ENCODE measurements at places on chromosomes 5 and 9.
A peak's percentile ranks its signal among the peaks of the same experiment; 100 is the strongest.

DNA sequence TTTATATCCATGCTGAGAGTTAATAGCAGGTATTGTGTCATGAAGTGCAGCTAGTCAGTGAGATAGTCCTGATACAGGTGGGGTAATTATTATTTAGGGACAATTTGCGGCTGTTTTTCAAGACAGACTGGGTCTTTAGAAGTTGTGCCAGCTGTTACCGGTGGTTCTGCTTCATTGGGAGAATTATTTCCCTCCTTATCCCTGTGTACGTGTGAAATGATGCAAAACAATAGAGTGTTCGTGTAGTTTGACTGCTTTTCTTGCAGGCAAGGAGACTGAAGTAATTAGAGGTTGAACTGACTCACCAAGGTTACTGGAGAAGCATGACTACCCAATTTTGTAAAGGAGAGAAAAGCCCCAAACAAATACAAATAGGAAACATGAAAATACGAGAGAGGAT is 101.7 kb downstream of the ARRDC3 start:
- no peak for DNase-seq

- DNase-seq, result no peak
Measured at GRCh38 chr5:17024686-17025180, 88.6 kb upstream of the MYO10 start.

GRCh38 chr5:108814551-108814950 is 66.9 kb downstream of the FER start:
- DNase-seq, result no peak

DNA sequence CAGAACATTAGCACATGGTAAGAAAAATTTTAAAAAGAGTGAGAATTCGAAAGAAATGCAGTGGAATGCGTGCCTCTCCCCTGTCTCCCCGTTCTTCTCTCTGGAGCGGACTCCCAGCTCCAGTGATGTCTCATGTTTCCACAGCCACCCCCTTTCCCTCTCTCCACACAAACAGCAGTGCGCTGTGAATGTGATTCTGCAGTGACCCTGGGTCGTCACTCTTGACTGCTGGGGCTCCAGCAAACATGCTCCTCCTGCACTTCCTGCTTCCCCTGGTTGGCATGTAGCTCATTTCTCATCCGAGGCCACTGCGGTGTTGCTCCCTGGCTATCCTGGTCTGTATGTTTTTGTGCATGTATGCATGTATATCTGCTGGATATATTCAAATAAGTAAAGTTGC is 13.3 kb downstream of the PHF2 start:
- DNase-seq, result no peak

- DNase-seq, result no peak
Measured at GRCh38 chr9:124284237-124284831, 26.6 kb downstream of the NEK6 start.

GRCh38 chr9:33048054-33048465 is 23.0 kb downstream of the DNAJA1 start:
- DNase-seq, result no peak

GRCh38 chr5:115297031-115297430 is 577 bp upstream of the CCDC112 start:
- DNase-seq, result no peak

- no peak for DNase-seq
Measured at GRCh38 chr5:116492016-116492623, 82.5 kb downstream of the SEMA6A start.

GRCh38 chr5:157303023-157303422 is 37.1 kb downstream of the CYFIP2 start:
- DNase-seq, result no peak

- no peak for DNase-seq
Measured at GRCh38 chr5:88695232-88695631, 187.8 kb downstream of the MEF2C start.

GRCh38 chr9:77848897-77849296 is 182.7 kb downstream of the GNAQ start:
- DNase-seq, result no peak

- no peak for DNase-seq
Measured at GRCh38 chr9:426264-426663, 211.6 kb downstream of the DOCK8 start.

GRCh38 chr5:56838409-56839039 is 23.2 kb downstream of the MAP3K1 start:
- no peak for DNase-seq

- no peak for DNase-seq
Measured at GRCh38 chr5:31671339-31671741, 32.4 kb downstream of the PDZD2 start.

- DNase-seq, result no peak
Measured at GRCh38 chr5:170361116-170361515, 28.1 kb downstream of the KCNMB1 start.

DNA sequence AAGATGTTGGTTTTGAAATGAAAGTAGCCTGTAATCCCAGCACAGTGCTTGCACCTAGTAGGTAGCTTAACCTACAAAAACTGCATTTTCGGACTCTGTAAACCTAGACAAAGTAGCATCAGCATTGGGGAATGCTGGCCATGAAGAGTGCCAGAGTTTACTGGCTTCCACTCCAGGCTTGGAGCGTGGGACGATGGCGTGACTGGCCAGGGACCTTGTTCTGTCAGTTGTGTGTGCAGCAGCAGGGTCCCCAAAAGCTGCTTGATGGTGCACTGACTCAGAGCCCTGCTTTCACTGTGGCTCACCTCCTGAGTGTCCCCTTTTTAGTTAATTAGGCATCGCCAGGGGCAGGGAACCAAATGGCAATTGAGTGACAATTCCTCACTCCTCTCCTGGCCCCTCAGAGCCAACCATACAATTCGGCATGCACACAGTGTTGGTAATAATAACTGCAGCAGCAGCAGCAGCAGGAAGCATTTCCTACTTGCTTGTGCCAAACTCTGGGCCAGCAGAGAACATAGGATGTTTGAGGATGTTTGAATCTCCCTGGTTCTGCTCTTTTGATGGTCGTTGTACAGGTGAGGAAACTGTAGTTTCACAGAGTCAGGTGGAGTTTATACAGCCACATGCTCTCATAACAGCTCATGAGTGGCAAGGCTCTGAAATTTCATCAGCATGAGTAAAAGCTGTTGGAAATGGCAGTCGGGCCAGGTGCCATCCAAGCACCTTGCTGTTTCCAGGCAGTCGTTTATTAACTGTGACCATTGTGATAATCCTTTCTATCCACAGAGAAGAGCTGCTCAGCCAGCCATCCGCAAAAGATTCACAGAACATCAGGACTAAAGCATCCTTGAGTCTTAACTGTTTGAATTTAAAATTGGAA is 4.2 kb downstream of the UBE2QL1 start:
- no peak for DNase-seq

- no peak for DNase-seq
Measured at GRCh38 chr9:82081496-82081895, 92.9 kb downstream of the SPATA31D1 start.

DNA sequence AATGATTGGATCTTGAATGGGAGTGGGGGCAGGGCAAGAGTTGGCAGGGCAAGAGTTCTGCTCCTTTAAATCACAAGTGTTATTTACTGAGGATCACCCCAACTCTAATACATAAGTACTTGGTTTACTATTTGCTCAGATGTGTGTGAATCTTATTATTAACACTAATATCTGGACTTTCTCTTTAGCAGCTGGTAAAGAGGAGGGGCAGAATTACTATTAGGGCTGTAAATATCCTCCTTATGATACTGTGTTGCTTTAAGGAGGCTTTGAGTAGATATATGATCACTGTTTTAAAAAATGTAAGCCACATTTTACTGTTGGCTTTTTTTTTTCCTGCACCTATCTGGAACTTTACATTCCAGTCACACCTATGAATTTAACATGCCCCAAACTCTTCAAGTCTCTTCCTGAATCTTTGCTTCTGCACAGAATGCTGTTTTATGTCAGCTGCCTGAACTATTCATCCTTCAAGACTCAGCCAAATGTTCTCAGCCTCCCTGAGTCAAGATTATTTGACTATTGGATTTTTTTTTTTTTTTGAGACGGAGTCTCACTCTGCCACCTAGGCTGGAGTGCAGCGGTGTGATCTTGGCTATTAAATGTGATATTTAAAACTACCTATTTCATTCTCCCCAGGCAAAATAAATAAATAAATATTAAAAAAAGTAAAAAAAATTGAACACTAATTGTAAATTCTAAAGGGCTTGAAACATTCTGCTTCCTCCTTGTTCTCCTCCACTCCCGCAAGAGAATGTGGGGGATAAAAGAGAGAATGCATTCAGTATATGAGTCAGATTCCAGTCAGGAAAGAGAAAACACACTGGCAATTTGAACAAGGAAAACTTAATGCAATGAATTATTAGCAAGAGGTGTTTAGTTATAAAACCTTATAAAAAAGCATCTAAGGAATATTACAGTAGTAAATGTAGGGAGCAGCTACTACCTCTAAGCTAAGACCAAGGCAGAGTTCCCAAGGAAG is 99.3 kb downstream of the FOCAD start:
- no peak for DNase-seq

DNA sequence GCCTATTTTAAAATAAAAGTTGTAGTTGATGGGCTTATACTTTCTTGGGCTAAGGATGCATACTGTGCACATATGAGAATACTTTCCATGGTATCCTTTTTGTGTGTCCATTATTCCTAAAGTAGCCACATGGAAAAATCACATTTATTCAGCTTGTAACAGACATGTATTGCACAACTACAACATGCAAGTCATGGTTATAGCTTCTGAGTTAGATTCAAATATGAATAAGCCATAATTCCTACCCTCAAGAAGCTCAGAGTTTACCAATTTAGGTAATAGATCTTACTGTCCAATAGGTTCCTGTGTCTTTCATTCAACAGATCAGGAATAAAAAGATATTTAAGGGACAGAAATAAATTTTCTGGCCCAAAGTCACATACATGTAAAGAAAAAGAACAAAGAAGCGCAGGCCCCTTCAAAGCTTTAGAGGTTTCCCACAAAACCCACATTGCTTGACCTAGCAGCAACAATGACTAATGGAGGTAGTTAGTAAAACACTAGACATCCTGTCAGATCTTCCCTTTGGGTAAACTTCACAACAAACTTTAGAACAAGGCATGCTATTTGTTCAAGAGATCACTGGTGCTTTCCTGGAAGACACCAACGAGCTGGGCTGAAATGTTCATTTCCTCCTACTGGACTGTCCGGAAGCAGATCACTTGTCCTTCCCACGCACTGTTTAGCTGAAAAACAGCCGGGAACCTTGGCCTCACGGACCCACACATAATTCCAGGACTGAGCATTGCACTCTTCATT is 78.4 kb upstream of the ITGA1 start:
- no peak for DNase-seq

DNA sequence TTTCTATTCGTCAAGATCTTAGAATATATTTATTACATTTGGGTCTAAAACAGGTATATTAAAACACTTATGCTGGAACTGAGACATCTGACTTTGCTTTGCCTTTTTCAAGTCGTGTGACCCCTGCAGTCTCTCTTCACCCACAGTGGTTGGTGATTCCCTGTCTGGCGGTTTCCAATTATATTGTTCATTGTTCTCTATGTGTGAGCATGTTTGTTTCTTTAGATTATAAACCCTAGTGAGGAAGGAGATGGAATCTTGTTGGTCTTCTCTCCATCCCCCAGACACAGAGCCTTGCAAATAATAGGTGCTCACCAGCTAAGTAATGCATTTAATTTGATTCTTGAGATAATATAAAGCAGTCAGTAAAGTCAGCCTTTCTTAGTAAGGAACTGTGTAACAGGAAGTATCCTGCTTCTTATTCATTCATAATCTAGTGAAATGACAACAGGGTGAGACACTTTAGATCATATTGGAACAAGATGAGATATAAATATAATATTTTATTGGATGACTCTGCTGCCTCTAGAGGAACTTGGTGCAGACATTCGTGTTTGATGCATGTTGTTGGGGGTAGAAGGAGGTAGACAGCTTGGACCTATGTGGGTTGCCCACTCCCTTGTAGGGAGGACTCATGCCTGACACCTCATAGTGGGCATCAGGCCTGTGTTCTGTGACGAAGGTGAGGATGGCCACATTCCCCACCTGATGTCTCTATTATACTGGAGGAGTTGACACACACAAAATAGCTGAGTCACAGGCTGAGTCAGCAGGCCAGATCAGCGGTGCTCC is 88.1 kb downstream of the FGF1 start:
- DNase-seq, result no peak

DNA sequence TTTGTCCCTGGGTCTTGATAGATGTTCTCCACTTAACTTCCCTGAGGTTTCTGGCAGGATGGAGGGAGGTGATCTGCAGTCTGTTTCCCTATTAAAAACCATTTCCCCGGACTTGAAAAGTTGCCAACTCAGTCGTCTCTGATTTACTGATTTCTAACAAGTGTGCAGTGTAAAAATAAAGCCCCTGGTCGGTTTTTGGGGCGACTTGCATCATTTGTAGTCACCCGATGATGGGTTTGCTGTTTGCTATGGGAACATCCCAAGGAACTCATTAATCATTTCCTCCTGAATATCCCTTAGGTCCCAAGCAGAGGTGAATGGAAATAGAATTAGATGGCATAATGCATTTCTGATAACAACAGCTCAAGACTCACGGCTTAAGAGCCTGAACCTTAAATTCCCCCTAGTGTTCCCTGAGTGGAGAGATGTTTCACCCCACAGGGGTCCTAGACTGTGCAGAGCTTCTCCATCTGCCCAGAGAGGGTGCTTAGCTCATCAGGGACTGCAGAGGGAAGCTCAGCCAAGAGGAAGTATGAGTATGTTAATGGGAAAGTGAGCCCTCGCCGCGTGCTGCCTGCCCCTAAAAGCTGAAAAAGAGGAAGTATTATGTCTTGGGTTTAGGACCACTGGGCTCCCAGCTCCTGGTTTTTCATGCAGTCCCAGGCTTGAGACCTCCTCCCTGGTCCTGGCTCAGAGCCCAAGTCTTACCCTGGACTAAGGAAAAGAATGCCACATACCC is 115.1 kb upstream of the DAP start:
- DNase-seq, result no peak

DNA sequence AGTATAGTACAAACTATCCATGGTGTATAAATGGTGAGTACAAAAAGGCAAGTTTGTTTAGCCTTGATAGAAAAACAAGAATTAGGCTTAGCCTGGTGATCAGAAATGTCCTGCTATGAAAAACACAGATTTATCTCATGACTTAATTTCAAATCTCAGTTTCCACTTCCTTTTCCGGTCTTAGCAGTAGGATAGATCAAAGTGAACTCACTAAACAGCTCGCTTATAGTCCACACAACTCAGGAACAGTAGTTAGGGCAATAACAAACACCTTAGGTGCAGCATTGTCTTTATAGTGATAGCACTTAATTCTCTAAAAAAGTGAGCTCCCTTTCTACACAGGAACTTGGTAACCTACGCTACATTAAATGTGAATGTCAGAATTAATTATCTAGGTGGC is 11.4 kb downstream of the GOLGA1 start:
- DNase-seq, result no peak

GRCh38 chr5:16784843-16785791 is 151.0 kb downstream of the MYO10 start:
- no peak for DNase-seq

- DNase-seq, result peak; percentile 51
Measured at GRCh38 chr9:72294936-72295335, 70.1 kb downstream of the ZFAND5 start.

DNA sequence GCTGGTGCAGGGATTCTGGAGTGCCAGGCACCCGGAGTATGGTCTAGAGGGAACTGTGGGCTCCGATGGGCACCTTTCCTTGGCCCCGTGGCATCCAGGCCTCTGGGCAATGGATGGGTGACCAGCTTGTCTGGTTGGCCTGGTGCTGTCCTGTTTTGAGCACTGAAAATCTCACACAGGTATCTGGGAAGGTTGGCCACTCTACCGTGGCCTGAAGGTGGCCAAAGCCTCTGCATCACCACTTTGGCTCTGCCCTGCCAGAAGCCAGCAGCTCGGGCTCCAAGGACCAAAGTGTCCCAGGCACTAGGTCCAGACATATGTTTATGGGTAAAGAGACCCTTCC is 28.8 kb downstream of the SLC6A7 start:
- DNase-seq, result no peak

GRCh38 chr5:8094304-8094703 is 225.4 kb downstream of the MTRR start:
- DNase-seq, result no peak

GRCh38 chr5:38648703-38649291 is 92.4 kb upstream of the LIFR start:
- no peak for DNase-seq
